ENCODE measurements at places on chromosomes 7 and 10.

- no peak for DNase-seq
Measured at GRCh38 chr7:100053215-100053614, 3.6 kb downstream of the ZSCAN21 start.

DNA sequence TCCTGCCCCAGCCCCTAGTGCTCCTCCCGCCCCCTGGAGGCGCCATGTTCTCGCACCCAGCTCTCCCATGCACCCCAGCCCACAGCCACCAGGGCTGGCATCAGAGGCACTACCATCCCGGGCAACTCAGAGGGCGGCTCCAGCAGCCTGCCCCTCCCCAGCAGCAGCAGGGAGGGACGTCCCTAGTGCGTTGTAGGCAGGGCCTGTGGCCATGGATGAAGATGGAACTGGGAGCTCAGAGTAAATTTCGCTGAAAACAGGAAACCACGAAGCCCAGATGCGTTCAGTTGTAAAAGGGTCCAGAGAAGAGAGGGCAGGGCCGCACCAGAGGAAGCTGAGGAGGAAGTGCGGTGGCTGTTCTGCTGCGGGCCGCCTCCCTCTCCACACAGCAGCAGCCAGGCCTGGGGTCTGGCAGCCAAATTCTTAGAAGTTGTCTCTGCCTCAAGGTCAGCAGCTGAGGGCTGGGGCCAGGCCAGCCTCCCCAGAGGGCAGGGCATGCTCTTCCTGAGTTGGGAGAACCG, 24.6 kb downstream of the VSIR start:
- peak; percentile 99 for DNase-seq

GRCh38 chr7:47435889-47436312, 146.0 kb downstream of the TNS3 start:
- DNase-seq: no peak

DNA sequence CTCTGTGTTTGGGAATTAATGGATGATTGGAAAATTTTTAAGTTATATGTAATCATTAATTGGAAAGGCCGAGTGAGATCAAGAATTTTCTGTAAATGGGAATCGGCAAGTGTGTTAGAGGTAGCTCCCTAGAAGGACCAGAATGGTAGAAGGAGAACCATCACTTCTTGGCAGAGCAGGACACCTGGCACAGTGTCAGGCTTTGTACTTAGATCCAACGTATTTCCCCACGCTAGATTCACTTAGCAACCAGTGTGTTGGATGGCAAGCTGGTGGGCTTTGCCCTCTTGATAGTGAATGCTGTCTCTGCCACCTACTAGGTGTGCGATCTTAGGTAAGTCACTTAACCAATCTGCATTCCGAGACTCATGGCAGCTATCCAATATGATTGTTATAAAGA, 107.8 kb upstream of the ZNF438 start:
- DNase-seq: no peak

GRCh38 chr7:46569133-46569465, 648.0 kb upstream of the IGFBP3 start:
- DNase-seq: no peak

DNA sequence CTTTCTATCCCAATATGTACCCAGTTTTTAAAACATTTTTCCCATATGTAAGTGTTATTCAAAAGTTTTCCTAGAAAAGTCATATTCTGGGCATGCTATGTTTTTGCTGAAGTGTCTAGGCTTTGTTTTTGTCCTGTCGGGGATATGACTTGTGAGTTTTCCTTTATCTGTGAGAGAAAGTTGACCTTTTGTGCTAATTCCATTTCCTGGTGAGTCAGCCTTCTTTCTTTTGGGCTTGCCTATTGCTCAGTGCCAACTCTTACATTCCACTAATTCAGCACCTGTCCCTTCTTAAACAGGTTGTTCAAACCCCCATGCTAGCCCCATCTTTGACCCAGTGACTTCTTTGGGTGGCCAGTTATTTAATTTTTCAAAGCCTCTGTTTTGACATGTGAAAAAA, 146.2 kb downstream of the AHR start:
- no peak for DNase-seq

GRCh38 chr7:102044984-102045673, 227.7 kb downstream of the CUX1 start:
- no peak for DNase-seq

- DNase-seq: no peak
Measured at GRCh38 chr10:74419491-74419951, 268.5 kb downstream of the ADK start.

DNA sequence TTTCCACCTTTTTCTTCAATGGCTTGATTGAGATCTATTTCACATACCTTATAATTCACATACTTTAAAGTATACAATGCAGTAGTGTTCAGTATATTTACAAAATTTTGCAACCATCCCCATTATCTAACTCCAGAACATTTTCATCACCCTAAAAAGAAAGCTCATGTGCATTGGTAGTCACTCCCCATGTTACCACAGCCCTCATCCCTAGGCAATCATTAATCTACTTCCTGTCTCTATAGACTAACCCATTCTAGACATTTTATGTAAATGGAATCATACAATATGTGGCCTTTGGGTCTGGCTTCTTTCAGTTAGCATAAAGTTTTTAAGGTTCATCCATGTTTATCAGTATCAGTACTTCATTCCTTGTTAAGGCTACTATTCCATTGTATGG, 214.2 kb downstream of the WDR11 start:
- DNase-seq: no peak

GRCh38 chr10:128747582-128748346, 621.5 kb upstream of the MKI67 start:
- DNase-seq: no peak

DNA sequence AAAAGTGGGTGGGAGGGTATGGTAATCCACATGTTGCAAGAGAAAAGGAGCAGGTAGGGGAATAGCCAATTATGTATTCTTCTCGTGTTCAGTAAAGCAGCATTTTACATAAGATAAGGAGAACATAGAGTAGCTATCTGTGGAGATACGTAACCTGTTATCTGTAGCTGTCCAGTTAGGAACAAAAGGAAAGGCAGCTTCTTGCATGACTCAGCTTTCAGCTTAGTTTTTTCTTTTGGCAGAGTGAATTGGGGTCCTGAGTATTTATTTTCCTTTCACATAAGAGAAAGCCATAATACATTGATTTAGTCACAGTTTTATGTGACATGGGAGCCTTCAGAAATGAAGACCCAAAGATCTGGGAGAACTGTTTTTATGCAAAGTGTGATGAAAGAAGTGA, 116.7 kb upstream of the IMMP2L start:
- DNase-seq: no peak

- no peak for DNase-seq
Measured at GRCh38 chr10:90064295-90064694, 362.9 kb downstream of the KIF20B start.

DNA sequence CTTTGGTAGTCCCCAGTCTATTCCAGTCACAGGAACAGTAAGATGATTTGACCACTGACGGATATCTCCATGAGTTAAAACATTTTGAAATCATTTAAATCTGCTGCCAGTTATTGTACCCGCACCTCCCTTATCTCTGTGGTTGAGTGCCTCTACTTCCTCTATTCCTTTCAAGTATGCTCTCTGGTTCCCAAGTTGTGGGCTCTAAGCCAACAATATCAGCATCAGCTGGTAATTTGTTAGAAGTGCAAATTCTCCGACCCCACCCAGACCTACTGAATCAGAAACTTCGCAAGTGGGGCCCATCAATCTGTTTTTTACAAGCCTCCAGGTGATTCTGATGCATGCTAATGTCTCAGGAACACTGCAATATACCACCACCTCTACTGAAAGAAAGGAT, 235.5 kb downstream of the CCSER2 start:
- DNase-seq: no peak

Data from bone marrow (tissue), 2 donors.